Daoy (cell line): ENCODE measurements at places on chromosomes 3 and 15. TPM values are rescaled to one million over a fixed set of nuclear protein-coding genes. Genes with fewer than 3 reads are reported as not detected.

- DNase-seq = no peak
These were observed 1.9 kb downstream of the UBP1 start for GRCh38 chr3:33438284-33438668.

- no peak for DNase-seq
These were observed 249.7 kb downstream of the KCNMB2 start for GRCh38 chr3:178785961-178786360.

DNA sequence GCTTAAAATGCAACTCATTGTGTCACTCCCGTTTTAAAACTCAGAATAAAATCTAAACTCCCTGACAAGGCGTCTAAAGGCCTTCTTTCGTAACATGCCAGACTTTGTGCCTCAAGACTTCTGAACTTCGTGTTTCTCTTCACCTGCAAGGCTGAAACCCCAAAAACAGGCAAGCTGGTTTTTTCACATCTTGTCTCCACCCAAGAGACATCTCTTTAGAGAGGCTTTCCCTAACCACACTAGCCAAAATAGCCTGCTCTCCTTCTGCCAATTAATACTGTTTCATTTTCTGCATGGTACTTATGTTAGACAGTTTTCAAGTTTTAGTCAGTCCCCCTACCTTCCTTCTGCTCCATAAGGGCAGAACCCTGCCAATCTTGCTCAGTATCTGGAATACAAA is 41.6 kb downstream of the RAF1 start:
- no peak for DNase-seq

GRCh38 chr3:185656321-185656840 is 70.3 kb downstream of the SENP2 start:
- DNase-seq = peak; percentile 92

DNA sequence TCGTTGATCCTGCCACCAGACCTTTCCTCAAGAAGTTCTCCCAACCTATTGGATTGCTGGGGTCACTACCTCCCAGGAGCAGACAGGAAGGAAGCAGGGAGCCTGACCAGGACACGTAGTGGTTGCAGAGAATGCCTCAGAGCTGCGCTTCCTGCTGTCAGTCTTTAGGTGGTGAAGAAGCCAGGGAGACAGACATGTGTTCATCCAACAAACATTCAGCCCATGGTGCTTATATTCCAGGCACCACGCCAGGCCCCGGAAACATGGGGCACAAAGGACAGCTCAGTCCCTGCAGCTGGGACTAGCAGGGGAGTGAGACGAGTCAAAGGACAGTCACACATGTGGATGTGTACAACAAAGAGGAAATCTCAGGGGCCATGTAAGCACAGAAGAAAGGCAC is 26.0 kb upstream of the CORO2B start:
- DNase-seq = peak; percentile 42

- peak; percentile 38 for DNase-seq
These were observed 1.5 kb upstream of the CACNA2D3 start for GRCh38 chr3:54120657-54121413.

DNA sequence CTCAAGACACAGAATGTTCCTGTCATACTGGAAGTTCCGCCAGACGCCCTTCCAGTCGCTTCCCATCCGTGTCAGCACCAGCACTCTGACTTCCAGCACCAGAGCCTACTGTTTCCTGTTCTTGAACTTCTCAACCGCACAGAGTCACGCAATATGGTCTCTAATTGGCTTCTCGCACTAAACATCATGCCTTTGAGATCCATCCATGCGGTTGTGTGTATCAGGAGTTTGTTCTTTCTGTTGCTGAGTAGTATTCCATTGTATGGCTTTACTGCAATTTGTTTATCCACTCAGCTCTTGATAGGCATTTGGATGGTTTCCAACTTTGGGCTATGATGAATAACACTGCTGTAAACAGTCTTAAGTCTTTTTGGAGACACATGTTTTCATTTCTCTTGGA is 112.1 kb downstream of the LRRK1 start:
- DNase-seq = no peak

DNA sequence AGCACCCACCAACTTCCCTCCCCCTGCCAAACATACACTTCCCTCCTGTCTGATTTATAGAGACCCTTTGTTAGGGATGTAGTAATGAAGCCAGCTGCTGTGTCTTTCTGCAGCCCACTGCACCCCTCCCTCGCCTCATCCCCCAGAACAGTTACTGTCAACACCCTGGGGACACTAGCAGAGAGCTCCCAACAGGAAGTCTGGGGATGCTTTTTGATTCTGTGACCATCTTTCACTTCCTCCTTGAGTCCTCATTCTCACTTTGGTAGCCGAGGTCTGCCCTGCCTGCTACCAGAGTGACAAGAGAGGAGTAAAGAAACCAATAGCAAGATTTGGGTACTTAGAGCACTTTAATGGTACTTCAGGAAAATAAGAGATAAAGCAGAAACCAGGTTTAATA is 201.6 kb downstream of the SATB1 start:
- DNase-seq = no peak

THRB gene
- total RNA-seq = 0.15 and 0.86 TPM in 2 replicates

STRA6 gene
- 28.3 and 30.8 TPM in 2 replicates for total RNA-seq

- peak; percentile 58 for DNase-seq
These were observed 19.0 kb upstream of the TRAK1 start for GRCh38 chr3:42071904-42072812.

TGM5 gene
- 0.51 TPM in 1 of 2 replicates, not detected in the other for total RNA-seq

DNA sequence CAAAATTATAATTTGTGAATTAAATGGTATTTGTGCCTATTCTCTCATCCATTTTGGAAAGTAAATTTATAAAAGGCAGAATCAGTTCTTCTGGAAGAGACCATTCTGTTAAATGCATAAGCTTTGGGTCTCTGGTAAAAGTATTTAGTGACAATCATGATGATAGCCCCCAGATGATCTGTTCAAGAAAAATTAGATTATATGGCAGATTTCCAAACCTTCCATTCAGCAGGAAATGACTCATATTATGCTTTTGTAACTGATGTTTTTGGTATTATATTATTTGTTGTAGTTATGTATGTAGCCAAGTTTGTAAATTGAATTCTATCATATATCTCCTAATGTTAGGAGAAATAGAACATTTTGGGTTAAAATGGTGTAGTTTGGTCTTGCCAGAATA is 340.8 kb upstream of the DPH6 start:
- DNase-seq = no peak

- DNase-seq = no peak
These were observed 40.5 kb downstream of the CCDC12 start for GRCh38 chr3:46935989-46936558.

DNA sequence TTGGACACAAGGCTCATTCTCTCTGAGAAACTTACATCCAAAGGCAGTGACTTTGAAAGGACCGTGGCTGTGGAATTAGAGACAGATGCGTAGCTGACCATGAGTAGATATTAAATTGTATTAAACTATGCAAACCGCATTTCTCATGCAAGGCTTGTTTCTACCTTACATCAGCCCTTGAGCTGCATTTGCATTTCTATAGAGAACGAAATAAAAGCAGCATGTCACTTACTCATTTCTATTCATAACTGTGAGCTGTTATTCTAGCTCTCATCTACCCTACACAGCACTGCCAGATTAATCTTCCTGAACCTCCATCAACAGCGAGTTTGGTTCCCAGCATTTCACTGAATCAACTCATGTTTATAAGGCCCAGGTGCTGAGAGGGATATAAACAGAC is 72.3 kb downstream of the THSD4 start:
- DNase-seq = no peak
